Inflammatory macrophage (primary cell): ENCODE measurements at places on chromosomes 1 and 21.

GRCh38 chr1:117022114-117022513 is 20.6 kb downstream of the CD101 start:
- no peak for DNase-seq

DNA sequence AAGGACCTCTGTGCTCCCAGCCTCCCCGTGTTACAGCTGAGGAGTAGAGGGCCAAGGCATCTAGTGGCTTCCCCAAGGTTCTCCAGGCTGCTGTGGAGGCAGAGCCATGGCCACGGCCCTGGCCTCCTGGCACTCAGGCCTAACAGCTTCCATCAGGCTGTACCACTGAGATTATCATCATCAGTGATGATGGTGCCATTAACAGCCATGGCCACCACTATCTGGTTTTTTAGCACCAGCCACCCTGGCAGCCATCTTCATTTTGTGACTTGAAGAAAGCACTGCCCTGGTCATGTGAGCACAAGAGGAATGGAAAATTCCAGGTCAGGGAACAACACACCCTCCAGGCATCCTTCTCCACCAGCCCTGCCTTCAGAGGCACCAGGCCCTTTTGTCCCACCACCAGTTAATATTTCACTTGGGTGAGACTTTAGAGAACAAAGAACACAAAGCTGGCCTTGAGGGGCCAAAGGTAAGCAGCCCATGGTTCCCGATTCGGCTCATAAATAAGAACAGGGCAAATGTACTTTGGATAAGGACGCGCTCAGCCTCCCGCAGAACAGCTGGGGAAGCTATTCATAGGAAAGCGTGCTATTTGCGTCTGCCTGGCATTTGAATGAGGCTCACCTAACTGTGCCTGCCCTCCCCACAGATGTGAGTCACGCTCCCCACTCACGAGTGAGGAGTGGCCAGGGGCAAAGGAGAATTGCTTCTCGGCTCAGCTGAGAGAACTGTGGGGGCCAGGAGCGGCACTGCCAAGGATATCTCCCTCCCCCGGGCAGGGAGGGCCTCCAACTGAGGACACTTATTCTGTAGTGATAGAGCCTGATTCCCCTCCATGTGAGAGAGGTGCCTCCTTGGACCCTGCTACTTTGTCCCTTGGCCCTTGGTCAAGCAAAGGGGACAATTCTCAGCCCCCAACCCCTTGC is 95.6 kb downstream of the CD58 start:
- DNase-seq = no peak

DNA sequence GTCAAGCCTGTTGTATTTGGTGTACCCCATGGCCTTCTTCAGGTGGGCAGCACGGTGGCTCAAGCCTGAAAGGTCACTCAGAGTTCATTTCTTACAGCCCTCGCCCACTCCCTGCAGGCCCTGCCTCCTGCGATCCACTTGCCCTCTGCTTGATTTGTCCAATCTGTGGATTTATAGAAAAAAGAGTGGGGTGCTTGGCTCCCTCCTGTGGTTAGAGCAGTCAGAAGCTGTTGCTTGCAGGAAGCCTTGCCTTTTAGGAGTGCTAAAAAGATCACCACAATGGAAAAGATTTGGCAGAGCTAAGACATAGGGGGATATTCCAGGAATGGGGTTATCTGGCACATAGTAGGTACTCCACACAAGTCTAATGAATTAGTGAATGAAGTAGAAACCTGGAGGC is 108.0 kb upstream of the TRABD2B start:
- no peak for DNase-seq

DNA sequence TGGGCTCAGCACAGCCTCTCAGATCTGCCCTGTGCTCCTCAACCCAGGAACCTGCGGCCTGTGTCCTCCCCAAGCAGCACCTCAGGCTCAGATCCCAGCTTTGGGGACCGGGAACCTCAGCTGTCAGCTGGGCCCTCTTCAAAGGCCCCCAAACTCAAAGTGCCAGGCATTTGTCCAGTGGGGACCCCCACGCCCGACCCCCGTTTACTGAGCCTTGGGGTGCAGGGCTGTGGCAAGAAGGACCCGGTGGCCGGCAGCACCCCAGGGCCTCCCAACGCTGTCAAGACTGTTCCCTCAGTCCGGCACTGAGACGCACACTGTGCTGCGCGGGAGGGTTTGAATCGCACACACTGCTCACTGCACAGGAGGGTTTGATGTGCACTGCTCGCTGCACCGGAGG is 35.0 kb downstream of the MORN1 start:
- DNase-seq = no peak

GRCh38 chr1:39478126-39478915 is 13.1 kb upstream of the BMP8A start:
- DNase-seq = no peak

DNA sequence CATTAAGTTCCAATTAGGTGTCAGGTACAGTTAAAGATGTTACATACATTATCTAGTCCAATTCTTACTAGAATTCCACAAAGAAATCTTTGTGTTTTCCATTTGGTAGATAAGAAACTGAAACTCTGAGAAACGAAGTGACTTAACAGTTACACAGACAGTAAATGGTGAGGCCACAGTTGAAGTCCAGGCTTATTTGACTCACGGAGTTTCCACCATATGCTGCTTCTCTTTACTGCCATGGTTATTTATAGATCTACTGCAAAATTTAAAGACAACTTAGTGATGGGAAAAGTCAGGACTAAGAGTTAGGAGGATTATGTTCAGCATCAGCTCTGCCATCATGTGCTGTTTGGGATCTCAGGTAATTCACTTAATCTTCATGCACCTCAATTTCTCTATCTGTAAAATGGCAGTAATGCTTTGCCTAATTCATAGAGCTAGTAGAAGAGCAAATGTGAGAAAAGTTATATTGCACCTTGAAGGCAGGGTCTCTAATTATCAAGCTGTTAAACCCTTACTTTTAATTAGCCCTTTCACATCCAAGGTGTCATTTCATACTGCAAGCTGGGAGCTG is 26.2 kb upstream of the SAMSN1 start:
- no peak for DNase-seq

GRCh38 chr1:160519642-160520435 is 3.2 kb downstream of the SLAMF6 start:
- no peak for DNase-seq

GRCh38 chr1:119387858-119388257 is 19.3 kb downstream of the HAO2 start:
- DNase-seq = no peak

- no peak for DNase-seq
Observed at GRCh38 chr1:240831191-240831631, 219.3 kb upstream of the GREM2 start.

DNA sequence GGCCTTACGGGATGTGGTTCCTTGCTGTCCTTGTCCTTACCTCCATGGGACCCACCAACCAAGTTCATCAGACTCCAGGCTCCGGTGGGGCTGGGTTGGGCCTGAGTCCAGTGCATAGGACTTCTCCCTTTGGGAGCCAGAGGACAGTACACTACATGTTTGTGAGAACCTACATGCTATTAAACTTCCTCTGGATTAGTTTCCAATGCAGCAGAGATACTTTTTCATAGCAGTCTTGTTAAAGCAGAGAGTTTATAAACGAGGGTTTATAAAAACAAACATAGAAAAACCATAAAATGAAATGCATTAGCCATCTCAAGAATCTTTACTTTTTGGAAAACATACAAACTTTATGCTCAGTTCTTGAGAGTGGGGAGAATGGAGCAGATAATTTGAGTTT is 33.4 kb downstream of the INKA2 start:
- DNase-seq = no peak

DNA sequence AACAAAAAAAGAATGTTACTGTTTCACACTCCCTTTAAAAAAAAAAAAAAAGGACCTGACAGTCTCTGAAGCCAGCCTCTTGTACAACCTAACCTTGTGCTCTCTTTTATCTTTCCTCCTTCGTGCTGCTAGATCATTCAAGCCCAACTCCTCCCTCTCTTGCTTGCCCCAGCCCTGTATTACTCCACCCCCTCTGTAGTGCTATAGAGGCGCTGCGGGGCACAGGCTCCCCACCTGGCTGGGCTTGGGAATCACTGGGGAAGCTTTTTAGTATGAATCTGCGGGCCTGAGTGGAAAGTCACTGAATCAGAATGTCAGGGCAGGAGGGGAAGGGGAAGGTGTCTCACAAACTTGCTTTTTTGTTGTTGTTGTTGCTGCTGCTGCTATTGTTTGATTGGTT is 383.7 kb upstream of the CAMK1G start:
- no peak for DNase-seq

DNA sequence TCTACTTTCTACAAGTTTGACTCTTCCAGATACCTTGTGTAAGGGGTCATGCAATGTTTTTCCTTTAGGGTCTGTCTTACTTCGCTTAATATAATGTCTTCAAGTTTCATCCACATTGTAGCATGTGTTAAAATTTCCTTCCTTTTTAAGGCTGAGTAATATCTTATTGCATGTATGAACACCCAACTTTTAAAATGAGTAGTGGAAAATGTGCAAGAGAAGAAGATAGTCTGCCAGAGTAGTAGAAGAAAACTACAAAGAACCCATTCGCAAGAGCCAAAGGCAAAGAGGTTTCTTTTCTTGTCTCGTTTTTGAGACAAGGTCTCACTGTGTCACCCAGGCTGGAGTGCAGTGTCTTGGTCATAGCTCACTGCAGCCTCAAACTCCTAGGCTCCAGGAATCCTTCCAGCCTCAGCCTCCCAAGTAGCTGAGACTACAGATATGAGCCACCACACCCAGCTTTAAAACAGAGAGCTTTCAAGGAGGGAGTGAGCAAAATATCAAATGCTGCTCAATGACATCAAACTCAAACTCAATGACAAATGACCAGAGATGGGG is 9.4 kb downstream of the IL23R start:
- DNase-seq = no peak

GRCh38 chr1:183989078-183989577 is 48.4 kb downstream of the COLGALT2 start:
- DNase-seq = peak; percentile 81
